Esophagus squamous epithelium (tissue), 5 donors: ENCODE measurements at places on chromosomes 13 and 19.

DNA sequence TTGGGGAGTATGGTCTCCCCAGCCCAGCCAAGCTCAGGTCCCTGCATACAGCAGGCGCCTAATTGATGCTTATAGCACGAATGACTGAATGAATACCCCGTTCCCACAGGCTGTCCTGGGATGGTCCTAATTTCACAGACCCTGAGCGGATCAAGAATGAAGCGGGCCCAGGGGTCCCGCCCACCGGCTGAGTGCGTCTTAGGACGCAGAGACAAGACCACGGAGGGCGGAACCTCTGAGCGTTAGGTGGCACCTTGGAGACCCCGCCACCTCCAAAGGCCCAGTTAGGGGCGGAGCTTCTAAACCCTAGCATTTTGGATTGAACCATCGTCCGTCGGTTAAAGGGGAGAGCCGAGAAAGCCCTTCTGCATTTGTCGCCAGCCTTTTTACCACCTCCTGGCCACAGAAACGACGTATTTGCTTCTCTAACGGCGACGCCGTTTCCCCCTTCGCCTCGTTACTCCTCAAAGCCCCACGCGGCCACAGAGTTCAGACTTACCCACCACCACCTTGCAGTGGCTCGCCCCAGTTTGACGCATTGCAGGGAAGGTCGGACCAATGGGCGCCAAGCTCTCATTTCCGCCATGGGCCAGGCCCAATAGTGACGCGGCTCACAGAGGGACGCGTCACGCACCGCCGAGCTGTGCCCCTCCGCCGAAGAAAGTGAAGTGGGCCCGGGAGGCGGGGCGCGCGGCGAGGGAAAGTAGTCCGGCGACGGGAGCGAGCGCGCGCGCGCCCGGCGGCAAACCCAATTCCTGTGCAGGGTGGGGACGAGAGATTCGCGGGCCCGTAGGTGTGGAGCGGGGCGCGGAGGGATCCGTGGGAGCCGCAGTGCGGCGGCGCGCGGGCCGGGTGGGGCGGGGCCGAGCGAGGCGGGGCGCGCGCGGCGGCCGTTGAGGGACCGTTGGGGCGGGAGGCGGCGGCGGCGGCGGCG lies 479 bp upstream of the CALM3 start:
- H3K4me1 ChIP-seq = peaks cover 16% of the 10 kb centered on the region
- H3K27ac ChIP-seq = peak overlapping the region; percentile 98
- peak; percentile 89 for DNase-seq
- H3K27me3 ChIP-seq = no peaks in the 10 kb centered on the region
- H3K36me3 ChIP-seq = peaks cover 4% of the 10 kb centered on the region

- H3K36me3 ChIP-seq = no peaks in the 10 kb centered on the region
- no peak for DNase-seq
- H3K27me3 ChIP-seq = no peaks in the 10 kb centered on the region
- H3K4me1 ChIP-seq = peaks cover 19% of the 10 kb centered on the region
- H3K4me3 ChIP-seq = no peak overlapping the region
- H3K27ac ChIP-seq = no peak overlapping the region
These were observed 4.1 kb downstream of the CCDC169 start for GRCh38 chr13:36293497-36293896.

DNA sequence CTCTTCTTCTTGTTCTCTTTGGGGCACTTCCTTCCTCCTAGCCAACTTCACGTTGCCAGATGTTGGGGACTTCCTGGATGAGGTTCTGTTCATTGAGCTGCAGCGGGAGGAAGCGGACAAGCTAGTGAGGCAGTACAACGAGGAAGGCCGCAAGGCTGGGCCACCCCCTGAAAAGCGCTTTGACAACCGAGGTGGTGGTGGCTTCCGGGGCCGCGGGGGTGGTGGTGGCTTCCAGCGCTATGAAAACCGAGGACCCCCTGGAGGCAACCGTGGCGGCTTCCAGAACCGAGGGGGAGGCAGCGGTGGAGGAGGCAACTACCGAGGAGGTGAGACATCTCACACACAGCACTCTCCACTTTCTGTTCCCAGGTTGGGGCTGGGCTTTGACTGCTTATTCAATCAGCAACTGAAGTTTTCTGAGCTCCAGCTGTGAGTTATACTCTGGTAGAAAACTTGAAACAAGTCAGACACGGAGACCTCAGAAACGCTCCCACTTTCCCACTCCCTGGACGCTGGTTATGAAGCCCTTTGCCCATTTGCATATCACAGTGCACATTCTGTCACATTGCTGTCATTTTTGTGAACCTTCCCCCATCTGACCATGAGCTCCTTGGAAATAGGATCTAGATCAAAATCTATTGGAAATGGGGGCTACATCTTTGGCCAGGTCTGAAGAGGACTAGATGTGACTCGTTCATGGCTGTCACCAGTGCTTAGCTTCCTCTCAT lies 7.2 kb upstream of the CCDC97 start:
- peaks cover 44% of the 10 kb centered on the region for H3K4me1 ChIP-seq
- H3K36me3 ChIP-seq = peaks cover 100% of the 10 kb centered on the region
- H3K27me3 ChIP-seq = no peaks in the 10 kb centered on the region
- peak overlapping the region; percentile 18 for H3K27ac ChIP-seq
- no peak overlapping the region for H3K4me3 ChIP-seq

DNA sequence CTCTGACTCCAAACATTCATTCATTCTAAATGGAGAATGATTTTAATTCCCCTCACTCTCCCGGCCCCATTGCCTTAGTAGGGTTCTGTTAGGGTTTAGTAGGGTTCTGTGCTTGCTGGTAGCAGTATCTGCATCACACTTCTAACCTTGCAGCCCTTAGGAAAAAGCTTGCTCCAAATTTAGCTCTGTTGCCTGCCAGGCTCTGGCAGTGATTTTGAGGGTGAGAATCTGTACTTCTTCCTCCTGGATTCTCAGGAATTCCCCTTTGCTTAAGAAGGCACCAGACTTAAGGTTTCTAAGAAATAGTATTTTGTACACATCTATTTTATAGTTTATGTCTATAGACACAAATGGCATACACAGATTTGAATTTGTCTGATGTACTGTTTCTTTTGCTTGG lies 14.7 kb downstream of the B3GLCT start:
- no peaks in the 10 kb centered on the region for H3K4me1 ChIP-seq
- no peaks in the 10 kb centered on the region for H3K27me3 ChIP-seq
- no peak overlapping the region for H3K27ac ChIP-seq
- DNase-seq = no peak

DNA sequence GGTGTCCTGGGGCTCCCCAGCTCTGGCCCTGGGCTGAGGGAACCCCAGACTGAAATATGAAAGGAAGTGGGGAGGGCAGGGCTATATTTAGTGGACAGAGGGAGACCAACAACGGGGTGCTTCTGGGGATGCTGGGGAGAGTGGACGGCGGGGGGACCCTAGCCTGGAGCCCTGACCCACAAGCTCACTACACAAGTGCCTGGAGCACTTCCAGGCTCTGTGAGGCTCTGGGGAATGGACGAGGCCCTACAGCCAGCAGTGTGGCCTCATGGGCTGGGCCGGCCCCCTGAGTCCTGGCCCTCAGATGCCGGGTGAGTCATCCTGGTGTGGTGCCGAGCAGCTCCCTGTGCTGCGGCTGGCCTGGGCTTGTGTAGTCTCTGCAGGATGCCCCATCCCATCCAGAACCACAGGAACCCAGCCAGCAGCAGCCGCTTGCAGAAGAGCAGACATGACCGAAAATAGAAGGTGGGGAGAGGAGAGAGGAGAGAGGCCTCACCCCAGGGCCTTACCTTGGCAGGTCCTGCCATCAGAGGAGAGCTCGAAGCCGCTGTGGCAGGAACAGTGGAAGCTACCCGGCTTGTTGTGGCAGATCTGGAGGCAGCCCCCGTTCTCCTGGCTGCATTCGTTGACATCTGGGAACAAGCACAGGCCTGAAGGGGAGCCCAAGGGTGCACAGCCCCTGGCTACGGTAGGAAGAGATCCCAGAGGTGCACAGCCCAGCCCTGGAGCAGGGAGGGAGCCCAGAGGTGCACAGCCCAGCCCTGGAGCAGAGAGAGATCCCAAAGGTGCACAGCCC lies 26.1 kb downstream of the GAS6 start:
- H3K4me3 ChIP-seq = peak overlapping the region; percentile 24
- H3K27ac ChIP-seq = peak overlapping the region; percentile 84
- DNase-seq = peak; percentile 53
- peaks cover 45% of the 10 kb centered on the region for H3K4me1 ChIP-seq

DNA sequence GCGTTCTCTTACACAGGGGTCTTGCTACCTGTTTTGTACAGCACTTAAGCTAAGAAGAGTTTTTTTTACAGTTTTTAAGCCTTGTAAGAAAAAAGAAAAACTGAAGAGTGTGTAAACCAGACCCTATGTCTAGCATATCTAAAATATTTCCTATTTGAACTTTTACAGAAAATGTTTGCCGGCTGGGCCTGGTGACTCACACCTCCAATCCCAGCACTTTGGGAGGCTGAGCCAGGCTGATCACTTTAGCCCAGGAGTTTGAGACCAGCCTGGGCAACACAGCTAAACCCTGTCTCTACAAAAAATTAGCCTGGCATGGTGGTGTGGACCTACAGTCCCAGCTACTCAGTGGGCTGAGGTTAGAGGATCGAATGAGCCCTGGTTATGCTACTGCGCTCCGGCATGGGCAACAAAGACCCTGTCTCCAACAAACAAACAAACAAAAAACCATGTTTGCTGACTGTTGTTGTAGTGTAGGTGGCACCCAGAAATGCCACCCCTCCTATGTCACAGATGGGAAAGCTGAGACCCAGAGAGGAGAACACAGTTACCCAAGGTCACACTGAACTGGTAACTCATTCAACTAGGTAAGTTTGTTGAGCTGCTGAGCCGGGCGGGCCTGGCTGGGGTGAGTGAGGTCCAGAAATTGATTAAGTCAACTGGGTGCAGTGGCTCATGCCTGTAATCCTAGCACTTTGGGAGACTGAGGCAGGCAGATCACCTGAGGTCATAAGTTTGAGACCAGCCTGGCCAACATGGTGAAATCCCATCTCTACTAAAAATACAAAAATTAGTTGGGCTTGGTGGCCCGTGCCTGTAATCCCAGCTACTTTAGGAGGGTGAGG lies 1.9 kb upstream of the VASP start:
- no peaks in the 10 kb centered on the region for H3K36me3 ChIP-seq
- no peak overlapping the region for H3K4me3 ChIP-seq
- peaks cover 19% of the 10 kb centered on the region for H3K4me1 ChIP-seq
- no peak for DNase-seq
- H3K27me3 ChIP-seq = no peaks in the 10 kb centered on the region

DNA sequence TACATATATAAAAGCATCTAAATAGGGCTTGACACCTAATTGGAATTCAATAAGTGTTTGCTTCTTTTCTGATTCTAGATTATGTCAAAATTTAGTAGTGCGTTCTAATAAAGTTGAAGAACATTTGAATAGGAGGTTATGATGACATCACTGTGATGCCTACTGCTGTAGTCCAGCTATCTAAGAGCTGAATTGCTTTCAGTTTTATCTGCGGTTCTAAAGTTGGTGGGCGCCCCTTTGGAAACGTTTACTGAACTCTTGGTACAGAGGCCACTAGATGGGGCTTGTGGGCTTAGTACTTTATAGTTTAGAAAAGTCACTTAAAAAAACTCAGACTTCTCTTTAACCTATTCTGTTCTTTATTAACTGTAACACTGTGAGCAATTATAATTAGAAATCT lies 776.9 kb downstream of the GPC5 start:
- H3K27me3 ChIP-seq = no peaks in the 10 kb centered on the region
- no peaks in the 10 kb centered on the region for H3K36me3 ChIP-seq
- H3K27ac ChIP-seq = no peak overlapping the region
- DNase-seq = no peak
- no peaks in the 10 kb centered on the region for H3K4me1 ChIP-seq
- H3K4me3 ChIP-seq = no peak overlapping the region
